ENCODE measurements at places on chromosomes 3 and 15.

DNA sequence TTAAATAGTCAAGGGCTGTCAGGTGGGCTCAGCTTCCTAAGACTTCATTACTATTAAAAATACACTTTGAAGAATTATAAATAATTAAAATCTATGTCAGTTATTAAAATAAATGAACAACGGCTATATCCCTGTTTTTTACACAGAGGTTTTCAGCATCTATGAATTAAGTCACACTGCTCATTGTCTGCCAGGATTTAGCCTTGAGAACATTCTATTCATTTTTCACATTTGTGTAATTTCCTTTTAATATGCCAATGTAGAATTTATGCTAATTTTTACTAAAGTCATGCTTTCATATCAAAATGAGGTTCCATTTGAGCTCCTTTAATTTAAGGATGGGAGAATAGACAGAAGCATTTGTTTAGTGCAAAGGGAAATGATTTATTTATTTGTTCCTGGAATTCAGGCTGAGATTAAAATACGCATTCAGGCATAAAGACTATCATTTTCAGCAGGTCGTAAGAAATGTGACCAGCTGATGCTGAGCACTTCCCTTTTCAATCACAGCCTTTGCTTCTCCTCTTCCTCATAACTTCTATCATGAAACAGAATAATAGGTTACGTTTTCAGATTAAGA, 345.1 kb downstream of the MFSD1 start:
- DNase-seq, result no peak

DNA sequence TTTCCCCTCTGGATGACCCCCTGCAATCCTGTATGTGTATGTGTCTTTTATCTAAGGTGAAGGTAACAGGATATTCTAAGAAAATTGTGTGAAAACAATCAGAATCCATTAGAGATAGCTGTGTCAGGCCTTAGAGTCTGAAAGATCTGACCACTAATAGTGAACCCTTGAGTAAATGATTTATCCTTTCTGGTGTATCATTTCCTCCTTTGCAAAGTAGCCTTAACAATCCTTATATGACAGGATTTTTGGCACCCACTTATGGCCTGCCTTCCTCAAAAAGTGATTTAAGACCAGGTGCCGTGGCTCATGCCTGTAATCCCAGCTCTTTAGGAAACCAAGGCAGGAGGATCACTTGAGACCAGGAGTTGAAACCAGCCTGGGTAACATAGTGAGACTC, 110.2 kb downstream of the RBPMS2 start:
- DNase-seq, result no peak

- DNase-seq, result no peak
These were observed 60.9 kb upstream of the TSC22D2 start for GRCh38 chr3:150346981-150347863.

DNA sequence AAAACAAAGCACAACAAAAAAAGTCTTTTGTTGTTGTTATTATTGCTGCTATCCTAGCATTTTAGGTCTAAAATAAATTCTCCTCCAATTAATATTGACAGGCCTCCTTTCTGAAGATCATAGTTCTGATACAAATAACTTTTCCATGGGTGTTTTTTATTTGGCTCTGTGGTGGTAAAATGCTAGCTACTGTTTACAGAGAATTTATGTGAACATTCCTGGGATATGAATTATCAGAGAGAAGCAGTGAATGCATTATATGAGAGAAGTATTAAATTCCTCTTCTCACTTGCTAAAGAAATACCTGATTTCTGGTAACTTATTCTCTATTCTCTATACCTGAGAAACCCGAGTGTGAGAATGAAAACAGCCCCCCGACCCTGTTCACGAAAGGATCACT, 57.5 kb upstream of the TMCO5A start:
- no peak for DNase-seq

GRCh38 chr15:66757521-66757920, 55.5 kb downstream of the SMAD6 start:
- no peak for DNase-seq

- no peak for DNase-seq
These were observed 502.2 kb downstream of the PYDC2 start for GRCh38 chr3:191963182-191963581.

DNA sequence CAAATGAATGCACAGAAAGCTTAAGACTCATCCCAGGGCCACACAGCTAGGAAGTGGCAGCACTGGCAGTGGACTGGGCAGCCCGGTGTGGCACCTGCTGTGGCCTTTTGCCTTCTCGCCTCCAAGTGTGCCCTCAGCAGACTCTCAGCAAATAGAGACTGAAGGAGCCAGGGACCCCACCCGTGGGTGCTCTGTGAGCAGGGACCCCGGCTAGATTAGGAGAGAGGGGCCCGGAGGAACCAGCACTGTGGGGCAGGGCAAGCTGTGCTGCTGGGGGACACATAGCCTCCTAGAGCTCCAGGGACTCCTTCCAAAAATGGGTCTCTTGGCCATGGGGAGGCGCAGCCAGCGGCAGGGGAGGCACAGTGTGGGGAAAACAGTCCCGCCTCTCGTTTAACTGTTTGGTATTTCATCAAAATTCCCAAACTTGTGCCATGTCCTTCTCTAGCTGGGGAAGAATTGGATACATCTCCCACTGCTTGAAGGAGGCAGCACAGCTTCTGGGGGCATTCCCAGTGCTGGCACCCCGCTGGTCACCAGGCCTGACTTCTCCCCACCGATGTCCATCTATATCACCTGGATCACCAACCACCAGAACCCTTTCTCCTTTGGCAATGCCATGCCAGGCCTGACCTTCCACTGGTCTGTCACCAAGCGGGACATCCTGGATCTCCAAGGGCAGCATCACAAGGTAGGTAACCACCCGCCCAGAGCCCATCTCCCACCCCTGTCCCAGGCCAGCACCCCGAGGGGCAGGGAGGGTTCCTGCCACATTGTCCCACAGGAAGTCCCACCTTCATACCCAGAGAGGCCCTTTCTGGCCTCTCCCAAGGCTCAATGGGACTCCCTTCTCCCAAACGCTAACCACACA, 12.0 kb upstream of the TXNRD3 start:
- no peak for DNase-seq

GRCh38 chr3:158560979-158561378, 10.0 kb upstream of the MLF1 start:
- DNase-seq, result no peak

DNA sequence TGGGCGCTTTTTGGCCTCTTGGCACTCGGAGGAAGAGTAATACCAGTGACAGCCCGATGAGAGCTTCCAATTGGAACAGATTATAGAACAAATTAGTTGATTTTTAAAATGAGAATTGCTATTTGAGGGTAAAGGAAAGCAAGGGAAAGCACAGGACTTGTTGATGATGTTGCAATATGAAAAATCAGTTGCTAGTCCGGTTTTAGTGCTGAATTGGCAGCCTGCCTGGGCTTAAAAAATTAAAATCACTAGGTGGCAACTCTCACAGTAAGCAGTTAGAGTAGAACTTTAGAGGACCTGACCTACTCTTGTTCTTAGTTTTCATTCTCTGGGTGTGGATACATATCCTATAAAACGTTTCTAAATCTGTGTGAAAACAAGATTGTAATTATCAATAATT, 2.1 kb upstream of the SCAANT1 start:
- DNase-seq, result no peak

- DNase-seq, result no peak
These were observed 241.4 kb downstream of the VPS13C start for GRCh38 chr15:61818801-61819200.

DNA sequence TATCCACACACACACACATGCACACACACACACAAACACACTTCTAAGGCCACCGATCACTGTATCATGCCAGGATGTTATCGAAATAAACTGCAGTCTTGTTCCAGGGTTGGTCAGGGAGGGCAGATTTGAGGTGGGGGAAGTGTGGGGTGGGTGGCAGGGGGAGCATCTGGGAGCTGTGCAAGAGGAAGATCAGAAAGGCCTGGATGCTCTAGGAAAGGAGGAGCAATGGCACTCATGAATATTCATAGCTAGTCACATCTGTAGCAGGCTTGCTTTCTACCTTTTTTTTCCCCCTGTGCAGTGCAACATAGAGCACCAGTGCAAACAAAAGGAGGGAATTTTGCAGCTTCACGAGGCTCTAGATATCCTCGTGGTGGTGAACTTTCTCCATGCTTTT, 84.9 kb downstream of the MEIS2 start:
- DNase-seq, result no peak

DNA sequence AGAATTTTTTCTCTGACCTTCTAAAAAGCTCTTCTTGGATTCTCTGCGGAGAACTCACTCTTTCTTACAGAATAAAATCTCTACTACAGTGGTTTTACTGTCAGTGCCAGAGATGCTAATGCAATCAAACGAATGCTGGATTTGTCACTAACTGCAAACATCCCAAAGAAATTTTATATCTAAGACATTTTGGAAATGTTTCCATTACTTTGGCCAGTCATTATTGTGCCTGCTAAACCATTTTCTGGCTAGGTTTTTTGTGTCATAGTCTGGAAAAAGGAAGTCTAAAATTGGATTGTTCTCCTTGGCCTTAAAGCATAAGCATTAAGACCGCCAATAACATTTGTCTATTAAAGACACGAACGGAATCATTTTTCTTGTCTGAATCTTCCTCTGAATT, 54.0 kb downstream of the PLOD2 start:
- DNase-seq, result no peak

DNA sequence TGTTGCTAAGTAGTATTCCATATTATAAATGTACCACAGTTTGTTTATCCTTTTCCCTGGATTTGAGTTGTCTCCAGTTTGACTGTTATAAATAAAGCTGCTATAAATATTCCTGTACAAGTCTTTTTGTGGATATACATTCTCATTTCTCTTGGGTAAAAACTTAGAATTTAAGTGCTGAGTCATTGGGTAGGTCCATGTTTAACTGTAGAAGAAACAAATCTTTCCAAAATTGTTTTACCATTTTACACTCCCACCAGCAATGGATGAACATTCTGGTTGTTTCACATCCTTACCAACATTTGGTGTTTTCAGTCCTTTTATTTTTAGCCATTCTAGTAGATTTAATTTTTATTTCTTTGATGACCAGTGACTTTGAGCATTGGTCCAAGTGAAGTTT, 74.0 kb upstream of the TNFAIP8L3 start:
- no peak for DNase-seq

DNA sequence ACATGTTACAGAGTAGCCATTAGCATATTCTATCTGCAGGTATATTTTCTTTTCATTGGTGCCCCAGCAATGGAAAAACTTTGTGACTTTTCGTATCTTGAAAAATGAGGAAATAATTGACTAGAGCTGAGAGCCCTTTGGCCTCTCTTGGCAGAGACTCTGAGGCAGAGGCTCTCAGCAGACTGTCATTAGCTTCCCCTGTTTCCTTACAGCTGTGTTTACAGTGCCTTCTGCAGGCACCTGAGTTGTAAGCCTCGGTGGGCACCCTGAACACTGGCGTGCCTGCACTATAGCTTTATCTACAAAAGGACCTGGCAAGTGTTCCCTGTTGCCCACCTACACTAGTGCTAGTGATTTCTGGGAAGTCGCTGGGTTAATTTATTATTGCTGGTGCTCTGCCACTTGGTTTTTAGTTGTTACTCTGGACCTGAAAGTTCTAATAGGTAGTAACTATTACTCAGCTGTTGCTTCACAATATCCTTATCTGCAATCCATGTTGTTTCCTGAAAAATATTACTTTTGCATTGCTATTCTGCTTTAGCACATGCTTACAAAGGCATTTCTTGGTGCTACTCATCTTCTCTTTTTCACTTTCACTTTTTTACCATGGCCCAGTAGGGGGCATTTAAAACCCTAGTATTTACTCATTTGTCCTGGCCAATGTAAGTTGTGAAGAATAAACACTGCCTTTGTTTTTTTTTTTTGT, 7.8 kb upstream of the GPR171 start:
- DNase-seq, result no peak

DNA sequence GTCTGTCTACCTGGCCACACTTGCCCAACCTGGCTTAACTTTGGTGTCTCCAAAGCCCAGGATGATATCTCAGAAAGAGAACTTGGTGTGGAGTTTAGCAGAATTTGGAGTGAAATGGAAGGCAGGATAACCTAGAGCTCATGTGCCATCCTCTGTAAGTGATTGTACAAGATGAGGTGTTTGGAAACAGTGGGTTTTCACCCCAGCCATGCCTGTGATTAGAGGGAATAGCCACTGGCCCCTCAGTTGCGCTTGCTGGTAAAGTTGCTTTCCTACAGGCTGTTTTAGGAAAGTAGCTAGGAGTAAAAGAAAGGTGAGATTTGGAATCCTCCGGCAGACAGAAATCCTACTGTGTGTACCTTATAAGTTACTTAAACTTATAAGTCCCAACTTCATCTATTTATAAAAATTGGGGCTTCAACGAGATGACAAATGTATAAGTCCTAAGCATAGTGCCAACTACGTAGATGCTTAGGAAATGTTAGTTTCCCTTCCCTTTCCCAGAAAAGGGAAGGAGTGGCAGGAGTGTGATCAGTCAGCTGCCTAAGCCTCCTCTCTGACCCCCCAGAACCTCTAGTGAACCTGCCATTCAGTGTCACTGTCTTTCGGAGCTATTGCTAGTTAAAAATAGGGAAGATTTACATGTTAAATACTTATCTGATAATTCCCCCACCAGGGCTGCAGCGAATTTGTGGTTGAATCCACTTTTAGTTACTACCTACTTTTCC, 13.4 kb upstream of the BMF start:
- no peak for DNase-seq

Measured in spinal cord (tissue), 10 donors.